Spinal cord (tissue), 10 donors: ENCODE measurements at places on chromosomes 5 and 9.

DNA sequence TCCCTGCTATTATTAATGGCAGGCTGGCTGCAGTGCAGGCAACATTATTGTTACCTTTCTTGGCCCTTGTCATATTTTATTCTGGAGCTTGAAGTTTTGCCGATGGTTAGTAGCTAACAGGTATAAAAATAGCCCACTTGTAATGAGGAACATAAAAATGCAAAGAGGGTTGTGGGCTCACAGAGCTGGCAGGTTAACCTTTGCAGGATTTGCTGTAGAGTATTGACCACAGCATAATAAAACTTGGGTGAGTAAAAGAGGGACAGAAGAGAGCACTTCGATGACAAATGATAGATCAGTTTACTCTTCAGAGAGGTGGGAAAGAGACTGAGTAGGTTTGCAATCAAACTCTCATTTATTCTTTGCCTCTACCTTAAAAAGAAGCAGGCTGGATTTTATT, 49.7 kb upstream of the SGCD start:
- DNase-seq = no peak

DNA sequence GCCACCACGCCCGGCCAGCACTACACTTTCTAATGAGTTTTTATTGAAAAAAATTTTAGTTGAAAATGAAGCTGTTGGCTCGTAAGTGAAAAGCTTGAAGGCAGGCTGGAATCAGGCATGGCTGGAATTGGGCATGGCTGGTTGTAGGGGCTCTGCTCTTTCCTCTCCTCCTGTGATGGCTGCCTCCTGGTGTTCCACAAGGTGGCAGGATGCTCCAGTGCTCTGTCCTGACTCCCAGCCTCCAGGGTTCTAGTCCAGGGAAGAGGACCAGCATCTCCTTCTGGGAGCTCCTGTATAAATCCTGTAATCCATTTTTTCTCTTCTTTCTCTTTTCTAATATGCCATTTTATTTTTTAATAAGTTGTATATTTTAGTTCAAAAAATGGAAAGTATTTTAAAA, 57.2 kb upstream of the DHFR start:
- DNase-seq = no peak

- DNase-seq = no peak
Measured at GRCh38 chr9:105458404-105458803, 10.6 kb downstream of the FSD1L start.

DNA sequence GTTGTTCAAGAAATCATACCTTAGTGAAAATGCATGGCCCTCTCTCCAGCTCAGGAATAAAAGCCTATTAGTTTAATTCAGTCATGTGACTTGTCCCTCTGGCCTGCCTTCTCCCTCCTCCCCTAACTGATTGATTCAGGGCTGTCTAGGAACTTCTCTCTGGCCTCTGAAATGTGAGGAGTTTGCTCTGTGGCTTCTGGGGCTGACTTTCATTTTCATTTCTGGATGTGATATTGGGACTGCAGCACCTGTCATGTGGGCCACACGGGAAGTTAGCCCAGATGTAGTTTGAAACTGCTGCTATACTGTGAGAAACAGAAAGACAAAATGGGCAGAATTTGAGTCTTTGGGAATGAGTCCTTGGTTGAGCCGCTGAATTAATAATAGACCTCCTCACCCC, 44.8 kb downstream of the PARP8 start:
- no peak for DNase-seq

GRCh38 chr5:123000731-123001130, 35.8 kb downstream of the PPIC start:
- DNase-seq = no peak

- DNase-seq = no peak
Measured at GRCh38 chr5:17316970-17317459, 99.6 kb downstream of the BASP1 start.

GRCh38 chr5:462051-462481, 19.1 kb downstream of the EXOC3 start:
- no peak for DNase-seq

DNA sequence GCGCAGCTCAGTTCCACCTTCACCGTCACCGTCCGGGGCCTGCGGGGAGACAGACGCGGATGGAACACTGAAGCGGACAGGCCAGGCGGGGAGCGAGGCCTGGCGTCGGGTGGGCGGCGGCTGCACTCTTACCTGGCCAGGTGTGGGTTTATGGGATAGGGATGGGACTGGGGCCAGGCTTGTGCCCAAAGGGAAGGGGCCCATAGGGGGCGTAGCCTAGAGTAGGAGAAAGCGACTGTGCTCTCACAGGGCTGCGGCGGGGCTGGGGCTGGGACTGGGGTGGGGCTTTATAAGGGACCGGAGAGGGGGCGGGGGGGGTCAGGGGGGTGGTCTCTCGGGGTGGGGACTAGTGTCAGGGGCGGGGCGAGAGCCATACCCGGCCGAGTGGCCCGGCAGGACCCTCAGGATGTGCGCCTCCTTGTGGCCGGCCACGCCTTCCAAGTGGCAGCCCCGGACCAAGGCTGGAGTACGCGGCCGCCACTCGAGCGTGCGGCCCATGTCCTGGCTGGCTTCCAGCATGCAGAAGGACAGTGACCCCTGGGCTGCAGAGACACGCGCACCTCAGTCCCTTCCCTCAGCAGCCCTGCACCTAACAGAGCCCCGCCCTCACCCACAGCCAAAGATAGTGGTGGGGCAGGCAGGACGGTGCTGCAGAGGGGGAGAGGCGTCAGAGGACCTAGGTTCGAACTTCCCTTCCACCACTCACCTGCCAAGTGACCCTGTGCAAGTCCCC, 22.8 kb downstream of the FPGS start:
- DNase-seq = no peak
